8988T (cell line): ENCODE measurements at places on chromosomes 6 and 20.

DNA sequence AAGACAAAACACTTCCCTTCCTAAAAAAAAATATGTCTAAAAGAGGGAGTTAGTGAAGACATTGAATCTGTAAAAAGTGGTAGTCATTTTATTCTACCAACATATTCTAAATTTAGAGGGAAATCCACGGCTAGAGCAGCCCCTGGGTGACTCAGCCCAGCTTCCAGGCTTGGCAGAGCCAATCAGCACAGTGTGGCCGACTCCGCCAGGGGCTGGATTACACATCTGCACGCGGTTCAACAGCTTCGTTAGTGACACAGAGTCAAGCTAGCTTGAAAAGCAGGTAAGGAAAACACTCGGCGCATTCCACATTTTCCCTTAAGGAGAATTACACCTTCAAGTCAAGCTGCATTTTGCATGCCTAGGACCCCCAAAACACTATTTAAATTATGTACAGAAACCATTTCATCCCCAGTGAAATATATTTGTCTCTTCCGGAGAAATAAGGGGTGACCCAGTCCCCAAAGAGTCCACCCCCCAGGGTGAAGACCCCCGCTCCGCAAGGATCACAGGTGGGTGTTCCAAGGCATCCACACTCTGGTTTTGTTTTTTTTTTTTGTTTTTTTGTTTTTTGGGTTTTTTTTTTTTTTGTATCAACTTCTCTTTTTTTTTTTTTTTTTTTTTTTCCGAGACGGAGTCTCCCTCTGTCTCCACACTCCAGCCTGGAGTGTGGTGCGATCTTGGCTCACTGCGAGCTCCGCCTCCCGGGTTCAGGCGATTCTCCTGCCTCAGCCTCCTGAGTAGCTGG lies 58.4 kb upstream of the ARID1B start:
- no peak for DNase-seq

- DNase-seq: no peak
Observed at GRCh38 chr20:53708129-53708968, 114.7 kb upstream of the ZNF217 start.

DNA sequence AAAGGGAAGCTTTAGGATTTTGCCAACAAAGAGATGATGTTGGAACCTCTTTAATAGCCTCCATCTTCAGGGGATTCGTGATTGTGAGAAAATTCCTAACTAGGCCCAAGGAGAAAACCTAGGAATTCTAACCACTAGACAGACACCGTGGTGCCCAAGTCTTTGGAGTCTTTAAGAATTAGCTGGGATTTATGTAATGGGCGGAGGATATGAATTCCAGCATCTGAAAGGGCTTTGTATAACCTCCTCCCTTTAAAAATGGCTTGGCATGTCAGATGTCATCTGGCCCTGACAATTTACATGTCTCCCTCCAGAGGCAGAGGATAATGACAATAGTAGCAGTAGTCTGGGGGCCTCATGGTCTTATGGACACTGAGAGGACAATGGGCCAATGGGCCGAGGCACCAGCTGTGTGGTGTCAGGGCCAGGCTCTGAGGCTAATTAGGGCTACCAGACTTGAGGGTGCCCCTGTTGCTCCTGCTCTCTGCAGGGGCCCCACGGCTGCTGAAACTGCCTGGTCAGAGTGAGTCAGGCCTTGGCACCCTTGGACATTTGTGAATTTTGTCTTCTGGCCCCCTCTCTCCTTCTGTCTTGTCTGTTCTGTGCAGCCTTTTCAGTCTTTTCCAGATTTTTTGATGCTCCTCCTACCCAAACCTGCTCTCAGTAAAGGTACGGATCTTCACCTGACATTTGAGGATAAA lies 113.9 kb downstream of the EDN1 start:
- no peak for DNase-seq

DNA sequence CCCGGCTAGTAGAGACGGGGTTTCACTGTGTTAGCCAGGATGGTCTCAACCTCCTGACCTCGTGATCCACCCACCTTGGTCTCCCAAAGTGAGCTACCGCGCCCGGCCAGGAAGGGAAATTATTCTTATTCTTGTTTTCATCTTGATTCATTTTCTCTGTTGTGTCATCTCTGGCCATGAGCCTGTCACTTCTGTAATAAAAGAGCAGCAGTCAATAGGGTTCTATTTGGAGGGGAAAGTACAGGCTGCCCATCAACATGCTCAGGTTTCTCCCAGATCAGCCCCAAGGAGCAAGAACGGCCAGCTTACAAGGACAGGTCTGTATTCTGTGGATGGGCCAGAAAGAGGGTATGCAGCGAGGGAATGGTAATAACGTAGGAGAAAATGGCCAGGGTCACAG lies 345.0 kb downstream of the PREX1 start:
- DNase-seq: no peak

- DNase-seq: no peak
Observed at GRCh38 chr20:20847814-20848213, 135.4 kb upstream of the RALGAPA2 start.

GRCh38 chr6:34490390-34491090 lies 24.7 kb downstream of the PACSIN1 start:
- DNase-seq: no peak

DNA sequence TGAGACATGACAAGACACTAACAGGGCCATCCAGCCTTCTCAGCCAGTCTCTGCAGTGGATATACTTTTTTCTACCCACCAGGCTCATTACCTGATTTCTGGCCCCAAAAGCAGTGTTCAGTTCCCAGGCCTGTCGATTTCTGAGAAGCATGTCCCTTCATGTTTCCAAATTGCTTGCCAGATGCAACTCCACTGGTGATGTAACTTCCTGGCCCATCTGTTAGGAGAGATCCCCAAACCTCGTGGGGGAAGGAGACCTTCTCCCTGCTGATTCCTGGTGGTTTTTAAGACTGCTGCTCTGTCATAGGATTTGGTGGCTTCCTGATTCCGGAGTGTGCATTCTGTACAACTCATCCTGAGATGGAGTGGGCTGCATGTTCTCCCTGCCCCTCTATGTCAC lies 31.6 kb upstream of the MRPS10 start:
- no peak for DNase-seq

DNA sequence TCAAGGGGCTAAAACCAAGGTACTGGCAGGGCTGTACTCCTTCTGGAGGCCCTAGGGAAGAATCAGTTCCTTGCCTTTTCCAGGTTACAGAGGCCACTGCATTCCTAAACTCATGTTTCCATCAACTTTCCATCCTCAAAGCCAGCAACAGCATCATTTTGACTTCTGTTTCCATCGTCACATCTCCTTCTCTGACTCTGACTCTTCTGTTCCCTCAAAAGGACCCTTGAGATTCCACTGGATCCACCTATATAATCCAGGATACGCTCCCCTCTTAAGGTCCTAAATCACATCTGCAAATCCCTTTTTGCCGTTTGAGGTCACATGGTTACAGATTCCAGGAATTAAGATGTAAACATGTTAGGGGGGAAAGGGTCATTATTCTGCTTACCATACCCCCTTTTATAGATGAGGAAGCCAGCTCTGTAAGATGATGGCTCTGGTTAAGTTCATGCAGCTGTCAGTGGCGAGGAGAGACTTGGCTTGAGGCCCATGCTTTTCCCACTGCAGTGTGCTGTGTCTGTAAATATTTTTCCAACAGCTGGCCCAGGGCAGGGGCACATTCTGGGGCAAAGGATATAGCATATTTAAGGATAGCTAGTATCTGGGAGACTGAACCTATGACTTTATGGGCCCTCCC lies 114.6 kb downstream of the TNFRSF21 start:
- DNase-seq: no peak

DNA sequence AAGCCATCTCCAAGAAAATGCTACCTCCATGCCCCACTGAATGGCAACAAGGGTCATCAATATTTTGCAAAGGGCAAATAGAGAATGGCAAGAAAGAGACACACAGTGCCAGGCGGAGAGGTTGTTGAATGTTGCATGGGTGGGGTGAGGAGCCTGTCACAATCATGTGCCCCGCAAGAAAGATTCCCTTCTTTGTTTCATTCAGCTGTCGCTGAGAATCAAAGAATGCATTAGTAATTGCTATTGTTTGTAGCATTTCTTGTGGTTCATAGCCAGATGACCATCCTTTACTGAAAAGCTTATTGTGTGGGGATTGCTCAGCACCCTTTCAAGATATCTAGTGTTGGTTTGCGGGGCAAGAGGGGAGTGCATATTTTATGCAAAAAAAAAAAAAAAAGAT lies 166.5 kb upstream of the QKI start:
- DNase-seq: no peak

GRCh38 chr6:1586256-1586655 lies 23.5 kb upstream of the FOXC1 start:
- DNase-seq: no peak

DNA sequence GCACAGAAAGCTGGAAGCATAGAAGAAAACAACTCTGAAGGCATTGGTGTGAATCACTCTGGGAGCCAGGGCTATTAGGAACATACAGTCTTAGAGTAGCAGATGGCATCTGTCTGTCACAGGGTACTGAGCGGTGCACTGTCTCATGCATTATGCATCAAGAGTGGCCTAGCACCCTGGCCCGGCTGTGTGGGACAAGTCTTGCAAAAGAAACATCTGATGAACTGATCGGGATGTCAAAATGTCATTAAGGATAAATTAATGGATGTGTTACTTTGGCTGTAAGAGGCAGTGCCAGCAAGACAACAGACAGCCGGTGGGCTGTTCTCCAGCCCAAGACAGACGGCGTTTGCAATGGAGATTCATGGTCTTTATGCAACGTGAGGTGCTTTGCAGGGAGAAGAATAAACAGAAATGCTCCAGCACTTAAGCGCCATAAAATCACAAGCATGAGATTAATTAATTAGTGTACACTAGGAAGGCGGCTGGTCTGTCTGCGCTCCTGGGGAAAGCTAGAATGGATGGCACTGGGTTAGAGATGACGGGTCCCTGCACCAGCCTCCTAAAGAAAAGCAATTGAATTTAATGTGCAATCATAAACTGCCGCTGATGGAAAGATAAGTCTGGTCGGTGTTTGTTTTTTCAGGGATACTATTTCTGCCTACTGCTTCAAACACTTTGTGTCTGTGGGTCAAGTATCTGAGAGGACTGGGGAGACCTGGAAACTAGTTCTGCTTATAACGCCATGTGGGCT lies 600.6 kb upstream of the CHD6 start:
- no peak for DNase-seq

DNA sequence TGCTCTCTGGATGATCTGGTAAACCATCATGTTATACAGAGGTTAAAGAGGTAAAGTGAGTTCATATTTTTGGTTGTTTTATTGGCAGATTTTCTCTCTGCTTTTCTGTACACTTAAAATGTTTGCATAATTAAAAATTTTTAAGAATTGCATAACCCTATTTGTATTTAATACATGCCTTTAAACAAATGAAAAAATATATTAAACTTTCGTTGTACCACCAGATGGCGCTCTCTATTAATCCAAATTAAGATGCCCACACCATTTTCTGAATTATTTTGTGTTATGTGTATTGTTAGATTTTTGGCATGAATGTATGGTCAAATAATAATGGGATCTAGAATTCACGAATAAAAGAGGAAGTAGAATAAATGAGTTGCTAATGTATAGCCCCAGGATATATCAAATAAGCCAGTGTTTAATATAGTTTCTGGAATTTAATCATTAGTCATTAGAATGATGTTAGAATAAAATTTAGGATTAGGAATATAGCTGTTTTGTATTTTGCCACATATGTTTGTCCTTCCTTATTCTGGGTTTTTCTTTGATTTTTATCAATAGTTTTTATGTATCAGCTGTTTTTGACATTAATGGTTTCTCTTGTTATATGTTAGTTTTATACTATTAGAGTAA lies 38.9 kb downstream of the SMAP1 start:
- no peak for DNase-seq
